HFFc6 (cell line): ENCODE measurements at places on chromosomes 5 and 9.
A peak's percentile ranks its signal among the peaks of the same experiment; 100 is the strongest.

GRCh38 chr5:39072925-39073766 lies 1.1 kb downstream of the RICTOR start:
- DNase-seq: peak; percentile 10

- peak; percentile 40 for DNase-seq
These were observed 3.6 kb upstream of the NPR3 start for GRCh38 chr5:32707418-32707997.

DNA sequence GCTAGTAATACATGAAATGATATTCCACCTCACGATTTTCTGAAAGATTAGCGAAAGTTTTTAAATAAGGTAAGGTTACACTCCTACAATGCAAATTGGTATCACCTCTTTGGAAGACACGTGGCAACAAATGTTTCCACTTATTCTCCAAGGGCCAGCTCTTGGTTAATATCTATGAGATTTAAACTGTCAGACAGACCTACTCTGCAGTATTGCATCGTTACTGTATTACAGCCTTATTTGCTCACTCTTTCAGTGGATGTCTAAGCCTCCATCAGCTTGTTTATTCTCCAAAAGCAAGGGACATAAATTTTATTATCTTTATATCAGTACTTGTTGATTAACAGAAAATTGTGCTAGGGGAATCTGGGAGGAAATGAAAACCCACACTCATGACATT lies 135.7 kb downstream of the MLLT3 start:
- no peak for DNase-seq

DNA sequence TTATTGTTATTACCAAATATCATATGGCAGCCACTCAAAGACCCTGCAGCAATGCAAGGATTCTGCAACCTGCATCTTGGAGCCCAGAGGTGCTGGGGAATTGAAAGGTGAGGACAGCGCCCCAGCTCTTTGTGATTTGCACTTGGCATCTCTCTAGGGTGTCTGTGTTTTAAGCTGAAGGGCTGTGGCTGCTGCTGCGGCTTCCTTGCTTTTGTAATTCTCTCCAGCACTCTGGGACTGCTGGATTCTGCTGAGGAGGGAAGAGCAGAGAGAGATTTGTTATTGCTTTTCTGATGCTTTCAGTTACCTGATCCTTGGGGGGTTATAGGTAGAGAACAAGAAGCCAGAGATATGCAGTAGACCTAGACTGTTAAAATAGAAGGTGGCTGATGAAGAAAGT lies 562.4 kb downstream of the EBF1 start:
- DNase-seq: no peak

- no peak for DNase-seq
These were observed 161.5 kb downstream of the CEP120 start for GRCh38 chr5:123261752-123262151.

DNA sequence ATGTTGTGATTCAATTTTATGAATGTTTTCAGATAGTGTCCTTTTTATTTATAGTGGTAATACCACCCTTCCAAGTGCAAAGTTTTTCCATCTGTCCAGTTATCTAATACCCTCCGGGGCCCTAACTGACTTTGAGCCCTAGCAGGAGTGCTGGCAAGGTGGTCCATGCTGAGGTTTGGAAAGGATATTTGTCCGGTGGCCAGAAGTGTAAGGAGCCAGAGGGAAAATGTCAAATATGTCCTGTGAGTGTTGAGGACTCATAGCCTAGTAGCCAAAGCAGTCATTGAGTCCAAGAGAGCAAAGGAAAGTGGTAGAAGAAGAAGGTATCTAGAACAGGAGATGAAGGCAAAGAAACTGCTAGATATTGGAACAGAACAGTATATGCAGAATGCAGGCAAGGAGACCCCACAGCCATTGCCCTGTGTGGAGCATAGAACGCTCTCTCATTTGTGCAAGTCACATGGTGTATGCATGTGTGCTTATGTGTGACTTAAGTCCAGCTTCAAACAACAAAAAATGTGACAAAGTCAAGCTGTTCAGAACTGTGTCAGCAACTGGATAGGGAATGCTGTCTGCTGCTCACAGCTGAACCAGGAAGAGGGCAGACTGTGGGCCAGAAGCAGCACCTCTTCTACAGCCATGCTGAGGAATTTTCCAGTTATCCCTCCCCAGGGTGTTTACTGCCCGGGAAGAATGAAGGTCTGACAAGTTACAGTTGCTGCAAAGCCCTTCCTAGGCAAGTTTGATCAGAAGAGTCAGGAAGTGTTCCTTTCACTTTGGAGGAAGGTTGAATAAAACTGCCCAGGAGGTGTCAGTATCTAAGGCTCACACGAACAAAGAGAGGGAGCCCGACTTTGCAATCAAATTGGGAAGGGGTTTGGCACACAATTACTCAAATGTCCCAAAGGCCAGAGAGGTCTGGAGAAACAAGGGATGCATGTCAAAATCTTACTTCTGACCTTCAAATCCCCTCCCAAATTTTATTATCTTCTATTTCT lies 463.3 kb upstream of the DMAC1 start:
- DNase-seq: no peak

- DNase-seq: no peak
These were observed 193.8 kb upstream of the ACTBL2 start for GRCh38 chr5:57676222-57677098.

DNA sequence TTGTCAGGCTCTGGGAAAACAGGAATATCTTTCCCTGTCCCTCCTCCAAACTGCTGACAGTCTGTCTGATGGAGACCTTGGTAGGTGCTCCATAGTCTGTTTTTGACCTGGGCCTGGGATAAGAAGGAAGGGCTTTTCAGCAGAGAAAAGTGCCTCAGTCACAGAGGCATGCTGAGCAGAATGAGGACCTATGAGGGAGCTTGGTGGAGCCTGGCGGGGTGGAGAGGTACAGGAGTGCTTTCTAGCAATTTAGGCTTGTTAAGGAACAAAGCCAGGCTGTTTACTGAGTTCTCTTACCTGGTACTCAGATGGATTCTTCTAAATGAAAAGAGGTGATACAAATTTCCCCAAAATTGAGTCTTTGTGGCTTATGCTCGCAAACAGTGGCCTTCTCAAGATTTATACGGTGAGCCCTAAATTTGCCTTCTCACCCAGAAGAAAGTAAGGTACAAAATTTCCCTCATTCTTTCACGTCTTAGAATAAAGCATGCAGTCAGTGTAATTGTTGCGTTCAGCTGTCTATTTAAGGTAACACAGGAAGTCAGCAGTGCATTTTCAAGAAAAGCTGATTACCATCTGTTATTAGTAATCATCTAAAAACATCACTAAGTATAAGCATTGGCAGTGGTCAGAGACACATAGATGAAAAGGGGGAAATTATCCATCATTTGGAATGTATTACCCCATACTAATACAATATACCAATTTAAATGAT lies 28.6 kb upstream of the IL13 start:
- DNase-seq: no peak

DNA sequence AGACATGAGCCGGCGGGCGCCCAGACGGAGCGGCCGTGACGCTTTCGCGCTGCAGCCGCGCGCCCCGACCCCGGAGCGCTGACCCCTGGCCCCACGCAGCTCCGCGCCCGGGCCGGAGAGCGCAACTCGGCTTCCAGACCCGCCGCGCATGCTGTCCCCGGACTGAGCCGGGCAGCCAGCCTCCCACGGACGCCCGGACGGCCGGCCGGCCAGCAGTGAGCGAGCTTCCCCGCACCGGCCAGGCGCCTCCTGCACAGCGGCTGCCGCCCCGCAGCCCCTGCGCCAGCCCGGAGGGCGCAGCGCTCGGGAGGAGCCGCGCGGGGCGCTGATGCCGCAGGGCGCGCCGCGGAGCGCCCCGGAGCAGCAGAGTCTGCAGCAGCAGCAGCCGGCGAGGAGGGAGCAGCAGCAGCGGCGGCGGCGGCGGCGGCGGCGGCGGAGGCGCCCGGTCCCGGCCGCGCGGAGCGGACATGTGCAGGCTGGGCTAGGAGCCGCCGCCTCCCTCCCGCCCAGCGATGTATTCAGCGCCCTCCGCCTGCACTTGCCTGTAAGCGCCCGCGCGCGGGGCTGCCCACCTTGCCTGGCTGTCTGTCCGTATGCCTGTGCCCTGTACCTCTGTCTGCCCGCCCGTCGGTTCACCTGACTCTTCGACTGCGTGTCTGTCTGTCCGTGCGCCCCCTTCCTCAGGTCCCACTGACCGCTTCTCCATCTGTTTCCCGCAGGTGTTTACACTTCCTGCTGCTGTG lies 412 bp downstream of the FGF18 start:
- DNase-seq: no peak

DNA sequence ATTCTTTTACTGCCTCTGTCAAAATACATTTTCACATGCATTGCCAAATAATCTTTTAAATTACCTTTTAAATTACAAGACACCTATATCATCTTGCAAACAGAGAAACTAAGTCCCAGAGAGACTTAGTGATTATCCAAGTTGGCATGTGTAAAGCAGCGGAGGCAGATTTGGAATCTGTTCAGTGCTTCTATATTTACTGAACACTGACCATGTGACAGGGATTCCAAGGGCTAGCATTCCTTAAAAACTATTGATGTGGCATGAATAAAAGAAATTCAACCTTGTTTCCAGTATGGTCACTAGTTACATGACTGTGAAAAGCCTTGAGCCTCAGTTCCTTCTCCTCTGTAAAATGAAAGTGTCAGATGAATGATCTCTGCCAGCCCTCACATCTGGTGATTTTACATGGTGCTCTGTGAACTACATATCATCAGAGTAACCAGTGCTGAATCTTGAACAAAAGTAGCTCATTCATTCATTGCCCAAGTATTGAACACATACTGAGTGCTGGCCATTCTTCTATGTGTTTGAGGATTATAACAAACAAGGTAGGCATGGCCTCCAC lies 71.9 kb upstream of the PPP1R2B start:
- DNase-seq: no peak

DNA sequence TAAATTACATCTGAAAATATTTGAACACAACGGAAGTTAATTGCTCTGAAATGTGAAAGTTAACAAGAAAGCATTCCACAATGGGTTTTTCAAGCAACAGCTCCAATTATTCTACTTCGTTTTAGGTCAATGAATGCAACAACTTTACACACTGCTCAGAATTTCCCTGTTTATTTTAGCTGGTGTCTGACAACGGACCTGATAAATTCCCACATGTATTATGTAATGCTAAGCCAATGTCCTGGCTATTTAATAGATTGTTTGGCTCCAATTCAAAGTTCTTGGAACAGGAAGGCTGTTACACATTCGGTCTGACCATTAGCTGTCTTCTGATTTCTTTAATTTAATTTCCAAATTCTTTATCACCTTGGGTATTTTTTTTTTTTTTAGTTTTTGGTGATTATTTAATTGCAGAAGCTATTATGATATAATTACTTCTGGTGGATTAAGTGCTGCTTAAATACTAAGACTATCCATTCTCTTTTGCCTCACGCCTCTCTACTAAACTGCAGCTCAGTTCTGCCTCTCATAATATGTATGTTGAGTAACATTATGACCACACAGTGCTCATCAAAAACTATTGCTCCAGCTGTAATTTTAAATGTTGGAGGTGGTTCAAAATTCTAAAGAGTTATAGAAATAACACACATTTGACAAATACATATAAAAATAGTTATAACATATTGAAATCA lies 57.9 kb downstream of the MEF2C start:
- peak; percentile 50 for DNase-seq

- no peak for DNase-seq
These were observed 68.5 kb downstream of the FOXD1 start for GRCh38 chr5:73380041-73380440.

GRCh38 chr9:130285271-130285670 lies 19.7 kb downstream of the HMCN2 start:
- DNase-seq: no peak

GRCh38 chr5:91381774-91382359 lies 1.2 kb downstream of the ARRDC3 start:
- peak; percentile 91 for DNase-seq

GRCh38 chr9:74403581-74403980 lies 93.6 kb upstream of the RORB start:
- no peak for DNase-seq

GRCh38 chr9:92482805-92483204 lies 499 bp upstream of the ASPN start:
- DNase-seq: no peak

DNA sequence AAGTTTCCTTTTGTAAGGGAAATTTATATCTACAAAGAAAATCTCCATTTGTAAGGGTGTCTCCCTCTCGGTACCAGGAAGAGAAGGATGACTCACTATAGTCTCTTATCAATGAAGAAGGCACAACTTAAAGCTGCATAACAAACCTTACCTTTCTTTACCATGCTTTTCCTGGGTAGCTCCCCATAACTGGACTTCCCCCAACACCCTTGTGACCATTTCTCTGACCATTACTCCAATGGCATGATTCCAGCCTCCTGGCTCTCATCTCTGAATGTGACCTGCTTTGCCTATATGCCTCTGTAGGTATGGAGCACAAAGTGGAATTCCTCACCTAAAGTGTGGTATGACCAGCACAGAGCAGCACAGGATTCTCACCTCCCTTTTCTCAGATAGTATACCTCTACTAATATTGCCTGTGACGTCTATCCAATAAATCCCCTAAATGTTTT lies 62.8 kb downstream of the GNA14 start:
- no peak for DNase-seq

- DNase-seq: no peak
These were observed 13.1 kb upstream of the IRX2 start for GRCh38 chr5:2764581-2764980.

DNA sequence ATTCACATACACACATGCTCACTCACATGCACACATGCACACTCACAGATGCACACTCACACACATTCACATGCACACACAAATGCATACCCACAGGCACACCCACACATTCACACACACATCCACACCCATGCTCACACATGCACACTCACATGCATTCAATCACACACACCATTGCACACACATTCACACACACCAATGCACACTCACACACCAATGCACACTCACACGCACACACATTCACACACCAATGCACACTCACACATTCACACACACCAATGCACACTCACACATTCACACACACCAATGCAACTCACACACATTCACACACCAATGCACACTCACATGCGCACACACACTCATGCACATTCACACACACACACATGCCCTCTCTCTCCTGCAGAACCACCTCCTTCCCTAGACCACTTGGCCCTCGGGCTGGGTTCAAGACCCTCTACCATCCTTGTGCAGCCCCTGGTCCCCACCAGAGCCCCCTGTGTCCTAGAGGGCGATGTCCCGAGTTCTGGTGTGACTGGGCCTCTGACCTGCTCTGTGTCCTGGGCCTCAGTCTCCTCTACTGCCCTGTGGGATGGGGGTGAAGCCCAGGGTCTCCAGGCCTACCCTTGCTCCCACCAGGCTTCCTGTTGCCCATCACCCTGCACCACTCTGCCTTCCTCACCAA lies 139.0 kb downstream of the OLFM1 start:
- no peak for DNase-seq

DNA sequence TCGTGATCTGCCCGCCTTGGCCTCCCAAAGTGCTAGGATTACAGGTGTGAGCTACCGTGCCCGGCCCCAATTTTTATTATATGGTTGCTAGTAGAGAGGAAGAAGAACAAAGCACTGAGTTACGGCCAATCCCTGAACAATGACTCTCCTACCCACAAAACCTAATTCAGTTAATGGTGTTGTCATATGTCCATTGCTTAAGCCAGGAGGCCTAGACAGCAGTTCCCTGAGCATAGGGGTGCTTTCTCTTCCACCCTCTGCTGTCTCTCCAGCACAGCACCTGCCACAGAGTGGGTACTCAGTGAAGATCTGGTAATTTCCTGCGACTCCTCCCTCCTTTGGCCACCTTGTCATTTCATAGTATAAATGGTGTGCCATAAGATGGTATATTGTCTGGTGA lies 21.4 kb upstream of the LTC4S start:
- no peak for DNase-seq

- DNase-seq: no peak
These were observed 224.5 kb upstream of the CDH6 start for GRCh38 chr5:30968971-30969370.
